ENCODE measurements at places on chromosomes 12 and 14.

- no peak for DNase-seq
Observed at GRCh38 chr12:6734506-6735387, 10.9 kb downstream of the COPS7A start.

GRCh38 chr12:129276361-129277060 lies 423.2 kb downstream of the GLT1D1 start:
- DNase-seq = no peak

GRCh38 chr12:121795034-121795968 lies 1.8 kb upstream of the RHOF start:
- DNase-seq = peak; percentile 91

GRCh38 chr14:72745546-72745945 lies 148.4 kb downstream of the DPF3 start:
- DNase-seq = no peak

GRCh38 chr12:82300611-82301010 lies 57.6 kb downstream of the CCDC59 start:
- DNase-seq = no peak

- no peak for DNase-seq
Observed at GRCh38 chr12:39830852-39831520, 211.4 kb upstream of the ABCD2 start.
